Naive thymus-derived CD4-positive, alpha-beta T cell (primary cell): ENCODE measurements at places on chromosomes 3 and 15. TPM values are rescaled to one million over a fixed set of nuclear protein-coding genes. Genes with fewer than 3 reads are reported as not detected.
A peak's percentile ranks its signal among the peaks of the same experiment; 100 is the strongest.

DNA sequence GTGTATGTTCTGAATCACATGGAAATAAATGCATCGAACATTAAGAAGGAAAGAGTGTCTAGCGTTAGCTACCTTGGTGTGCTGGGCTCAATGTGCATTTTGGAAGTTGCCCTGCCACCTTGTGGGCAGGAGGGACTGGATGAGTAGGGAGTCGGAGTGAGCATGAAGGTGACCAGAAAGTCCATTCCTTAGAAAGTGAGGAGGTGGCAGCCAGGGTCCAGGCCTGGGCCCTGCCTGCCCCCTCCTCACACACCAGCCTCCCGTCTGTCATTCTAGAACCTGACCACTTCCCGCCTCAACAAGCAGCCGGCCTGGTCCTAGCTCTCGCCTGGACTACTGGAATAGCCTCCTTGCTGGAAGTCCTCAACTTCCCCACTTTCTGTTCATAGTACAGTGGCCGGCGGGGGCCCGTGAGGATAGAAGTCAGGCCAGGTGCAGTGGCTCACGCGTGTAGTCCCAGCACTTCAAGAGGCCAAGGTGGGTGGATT is 10.2 kb upstream of the GATA2 start:
- no peak for DNase-seq

- DNase-seq = no peak
Observed at GRCh38 chr15:98684436-98684835, 36.1 kb downstream of the IGF1R start.

GRCh38 chr3:37604336-37604833 is 257.3 kb upstream of the CTDSPL start:
- DNase-seq = no peak

DNA sequence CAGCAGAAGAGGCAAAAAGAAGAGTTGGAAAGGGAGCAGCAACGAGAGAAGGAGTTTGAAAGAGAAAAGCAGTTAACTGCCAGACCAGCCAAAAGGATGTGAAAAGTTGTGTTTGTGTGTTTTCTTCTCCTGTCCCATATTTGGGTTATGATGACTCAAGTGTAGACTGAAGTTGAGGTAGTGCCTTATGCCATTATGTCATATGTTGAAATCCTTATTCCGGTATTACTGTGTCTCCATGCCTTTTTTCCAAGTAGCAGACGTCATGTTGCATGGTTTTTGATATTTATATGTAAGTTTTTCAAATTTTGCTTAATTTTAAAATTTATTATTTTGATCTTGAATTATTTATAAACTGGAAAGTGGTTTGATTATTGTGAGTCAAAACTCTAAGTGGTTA is 19.2 kb downstream of the BLOC1S6 start:
- DNase-seq = no peak

DNA sequence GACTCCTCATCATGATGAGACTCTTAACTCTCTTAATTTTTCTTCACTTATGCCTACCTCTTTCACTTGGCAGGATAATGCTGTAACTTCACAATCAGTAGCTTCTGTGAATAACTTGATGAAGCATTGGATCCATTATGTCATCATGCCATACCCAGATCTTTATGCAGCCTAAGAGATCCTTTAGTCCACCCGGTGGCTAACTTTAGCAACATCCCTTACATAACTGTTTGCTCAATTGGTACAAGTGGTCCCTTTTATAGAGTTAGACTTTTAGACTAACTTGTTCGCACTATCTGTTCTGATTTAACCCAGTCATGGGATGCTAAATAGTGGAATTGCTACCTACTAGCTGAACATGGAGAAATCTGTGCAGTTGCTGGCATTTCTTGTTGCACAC is 184.5 kb downstream of the USP13 start:
- no peak for DNase-seq

DNA sequence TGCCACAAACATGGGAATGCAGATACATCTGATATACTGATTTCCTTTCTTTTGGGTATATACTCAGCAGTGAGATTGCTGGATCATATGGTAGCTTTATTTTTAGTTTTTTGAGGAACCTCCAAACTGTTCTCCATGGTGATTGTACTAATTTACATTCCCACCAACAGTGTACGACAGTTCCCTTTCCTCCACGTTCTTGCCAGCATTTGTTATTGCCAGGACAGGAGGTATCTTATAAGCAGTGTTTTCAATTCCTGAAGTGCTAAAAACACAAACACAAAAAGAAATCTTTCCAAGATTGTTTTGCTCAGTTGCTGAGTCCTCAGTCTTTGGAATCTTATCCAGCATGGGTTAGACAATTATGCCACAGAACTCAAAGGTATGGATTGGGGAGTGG is 13.5 kb downstream of the GTF2E1 start:
- DNase-seq = no peak

GRCh38 chr15:67107014-67107812 is 41.8 kb downstream of the SMAD3 start:
- DNase-seq = no peak

GRCh38 chr3:157611536-157612076 is 108.4 kb upstream of the VEPH1 start:
- DNase-seq = no peak

- DNase-seq = no peak
Observed at GRCh38 chr3:12752809-12753208, 6.2 kb downstream of the TMEM40 start.

DNA sequence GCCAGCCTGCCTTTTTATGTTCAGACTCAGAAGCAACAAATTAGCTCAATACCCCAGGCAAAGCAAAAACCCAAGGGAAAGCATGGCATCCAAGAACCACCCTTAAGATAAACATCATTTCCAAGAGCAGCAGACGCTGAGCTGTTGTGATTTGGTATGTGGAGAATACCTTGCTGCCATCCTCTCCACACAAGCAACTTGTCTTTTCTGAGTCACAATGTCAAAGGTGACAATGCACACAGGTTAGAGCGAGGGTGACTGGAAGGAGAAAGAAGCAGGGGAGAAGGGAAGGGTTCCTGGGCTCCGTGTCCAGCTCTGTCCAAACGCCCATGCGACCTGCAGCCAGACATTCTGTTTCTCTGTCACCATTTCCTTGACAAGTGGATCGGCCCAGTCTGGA is 6.0 kb downstream of the PCSK6 start:
- no peak for DNase-seq

DNA sequence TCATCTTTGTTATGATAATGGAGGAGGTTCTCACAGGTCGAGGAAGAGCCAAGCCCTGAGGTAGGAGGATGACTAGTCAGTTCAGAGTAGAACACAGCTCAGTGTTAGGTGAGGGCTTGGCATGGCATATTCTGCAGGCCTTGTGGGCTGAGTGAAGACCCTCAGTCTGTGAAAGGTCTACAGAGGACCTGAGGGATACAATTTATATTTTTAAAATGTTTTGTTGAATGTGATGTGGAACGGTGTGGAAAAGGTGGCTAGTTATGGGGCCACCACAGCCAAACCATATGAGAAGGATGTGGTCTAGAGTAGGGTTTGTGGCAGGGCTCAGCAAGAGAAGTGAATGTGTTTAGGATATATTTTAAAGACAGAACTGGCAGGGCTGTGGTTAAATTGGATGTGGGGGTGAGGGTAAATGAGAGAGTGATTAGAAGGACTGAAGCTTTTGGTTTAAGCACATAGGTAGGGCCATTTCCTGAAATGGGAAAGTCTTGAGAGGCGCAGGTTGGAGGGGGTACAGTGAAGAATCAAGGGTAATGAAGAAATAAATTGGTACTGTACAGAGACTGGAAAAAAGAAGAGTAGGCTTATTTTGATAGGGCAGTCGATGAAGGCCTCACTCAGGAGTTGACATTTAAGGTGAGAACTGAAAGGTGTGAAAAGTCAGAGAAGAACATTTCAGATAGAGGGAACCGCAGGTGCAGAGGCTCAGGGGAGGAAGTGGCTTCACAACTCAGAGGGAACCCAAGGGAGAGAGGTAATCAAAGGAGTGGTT is 60.5 kb downstream of the SPTSSB start:
- DNase-seq = peak; percentile 63

DNA sequence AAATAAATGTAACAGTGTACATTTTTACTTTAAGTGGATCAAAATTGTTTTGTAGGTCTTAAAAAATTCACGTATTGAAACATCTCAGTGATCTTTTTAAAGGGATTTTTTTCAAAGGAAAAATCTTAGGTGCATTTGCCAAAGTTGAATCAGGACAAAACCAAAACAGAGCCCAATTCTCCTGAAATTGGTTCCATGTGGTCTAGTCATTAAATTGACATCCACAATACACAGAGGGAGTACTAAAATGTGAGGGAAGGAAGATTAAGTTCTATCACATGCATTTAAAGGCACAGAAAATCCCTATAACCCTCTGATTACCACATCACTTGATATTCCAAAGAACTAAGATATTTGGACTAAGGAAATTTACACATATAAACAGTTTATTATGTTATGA is 39.3 kb upstream of the HDC start:
- DNase-seq = no peak

GRCh38 chr3:152069871-152070270 is 196.4 kb downstream of the SUCNR1 start:
- DNase-seq = no peak

DNA sequence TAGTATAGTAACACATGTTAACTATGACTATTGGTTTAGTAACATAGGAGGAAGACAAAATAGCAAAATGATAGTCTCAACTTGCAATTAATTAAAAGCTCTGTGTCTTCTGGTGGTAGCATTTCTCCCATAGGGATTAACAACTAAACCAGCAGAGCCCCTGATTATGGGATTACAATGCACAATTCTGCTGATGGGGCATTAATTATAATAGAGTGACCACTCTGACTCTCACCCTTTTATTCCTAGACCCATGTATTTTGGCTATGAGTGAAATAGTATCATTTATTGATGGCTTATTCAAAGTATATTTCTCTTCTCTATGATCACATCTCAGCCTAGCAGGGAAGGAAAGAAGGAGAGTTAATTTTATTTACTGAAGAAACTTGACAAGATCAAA is 17.5 kb upstream of the GOLGA8B start:
- DNase-seq = no peak

GRCh38 chr15:43779016-43779415 is 2.2 kb upstream of the ELL3 start:
- DNase-seq = no peak

- DNase-seq = no peak
Observed at GRCh38 chr15:40985541-40986330, 32.5 kb downstream of the CHAC1 start.

GRCh38 chr3:141152801-141153678 is 78.6 kb upstream of the PXYLP1 start:
- DNase-seq = no peak

DNA sequence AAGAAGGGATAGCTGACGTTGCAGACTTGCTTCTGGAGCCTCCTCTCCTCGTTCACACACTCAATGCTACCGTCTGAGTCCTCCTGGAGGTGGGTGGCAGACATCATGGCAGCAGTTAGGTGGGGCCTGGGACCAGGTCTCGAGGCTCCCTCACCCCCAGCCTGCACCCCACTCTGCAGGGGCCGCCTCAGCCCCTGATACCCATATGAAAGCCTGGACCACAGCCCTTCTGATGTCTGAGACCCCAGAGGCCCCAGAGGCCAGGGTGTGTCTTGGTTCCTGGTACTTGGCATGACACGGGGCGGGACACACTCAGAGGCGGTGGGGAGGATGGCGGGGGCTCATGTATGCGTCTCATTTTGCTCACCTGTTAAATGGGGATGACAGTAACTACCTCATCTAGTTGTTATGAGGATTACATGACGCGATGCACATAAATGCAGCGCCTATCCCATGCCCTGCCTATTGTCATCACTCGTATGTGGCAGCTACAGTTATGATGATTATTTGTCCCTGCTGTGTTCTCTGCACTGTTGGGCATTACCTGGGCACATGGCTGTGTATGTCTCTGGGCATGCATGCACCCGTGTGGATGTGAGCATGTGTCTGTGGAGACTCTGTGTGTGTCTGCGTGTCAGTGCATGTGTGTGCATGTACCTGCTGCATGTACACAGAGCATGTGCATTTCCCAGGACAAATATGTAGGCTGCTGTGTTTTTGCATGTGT is 39.9 kb downstream of the FEM1B start:
- no peak for DNase-seq

- peak; percentile 84 for DNase-seq
Observed at GRCh38 chr15:65828585-65828984, 36.5 kb upstream of the DENND4A start.

DNA sequence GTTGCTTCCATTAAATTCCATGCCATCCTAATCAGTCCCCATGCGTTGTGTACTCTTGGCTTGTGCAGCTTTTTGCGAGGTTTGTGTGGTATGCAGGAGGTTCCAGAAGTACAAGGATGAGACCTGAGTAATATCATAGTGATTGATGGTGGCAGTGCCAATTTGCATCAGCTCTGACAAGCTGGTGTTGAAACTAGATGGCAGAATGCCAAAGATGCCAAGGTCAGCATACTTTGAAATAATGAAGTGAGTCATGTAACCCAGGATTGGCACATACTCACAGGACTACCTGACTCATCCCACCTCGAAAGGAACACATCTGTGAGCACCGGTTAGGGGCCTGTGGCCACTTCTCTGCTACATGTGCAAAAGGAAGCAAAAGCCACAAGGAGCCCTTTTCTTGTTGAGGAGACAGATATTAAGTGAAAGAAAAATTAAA is 14.3 kb downstream of the KAT2B start:
- no peak for DNase-seq

- DNase-seq = no peak
Observed at GRCh38 chr3:24686808-24687207, 192.2 kb upstream of the THRB start.

DNA sequence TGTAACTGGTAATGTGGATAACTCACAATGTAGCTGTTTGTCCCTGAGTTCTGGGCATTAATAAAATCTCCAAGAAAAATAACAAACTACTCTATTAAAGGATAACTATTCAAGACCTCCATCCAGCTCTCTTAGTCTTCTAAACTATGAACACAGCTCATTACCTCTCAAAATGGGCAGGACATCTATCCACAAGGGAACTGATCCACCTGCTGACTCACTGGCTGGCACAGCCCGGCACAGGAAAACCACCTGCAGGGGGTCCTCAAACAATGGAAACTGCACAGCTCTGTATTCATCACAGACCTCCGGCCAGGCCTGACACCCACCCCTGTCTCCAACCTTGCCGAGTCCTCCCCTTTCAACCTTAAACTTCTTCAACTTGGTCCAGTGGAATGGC is 255.4 kb downstream of the TJP1 start:
- no peak for DNase-seq

DNA sequence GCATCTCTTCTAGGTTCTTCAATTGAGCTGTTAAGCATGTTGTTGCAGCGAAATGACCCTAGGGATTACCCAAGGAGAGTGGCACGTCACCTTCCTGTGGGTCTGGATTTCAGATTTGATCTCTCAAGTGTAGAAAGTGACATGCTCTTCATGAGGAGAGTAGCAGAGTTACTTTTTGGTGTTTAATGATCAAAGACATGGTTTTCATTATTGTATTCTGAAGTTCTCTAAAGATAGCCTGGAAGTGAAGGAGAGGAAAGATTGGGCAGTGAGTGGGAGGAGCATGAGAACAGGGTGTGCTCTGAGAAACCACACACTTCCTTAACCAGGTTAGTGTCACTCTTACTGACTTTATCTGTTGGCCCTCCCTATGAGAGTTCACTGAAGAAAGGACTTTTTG is 153.6 kb downstream of the AKAP13 start:
- DNase-seq = peak; percentile 7

Gene DIPK2A
- 18.6 TPM for total RNA-seq

Gene GOLGA8J
- 0.38 TPM for total RNA-seq

Gene SAXO2
- total RNA-seq = 1.1 TPM

Gene CPEB1
- 0.32 TPM for total RNA-seq

Gene SERINC4
- 0.30 TPM for total RNA-seq

Gene BUB1B
- 55.7 and 62.3 TPM in 2 replicates for total RNA-seq

Gene SCN11A
- 0.30 TPM for total RNA-seq

Gene CHRM5
- not detected in 2 replicates for total RNA-seq

Gene NR1D2
- total RNA-seq = 51.0 TPM

Gene IL16
- 130 TPM for total RNA-seq

Gene EEF1AKMT4
- total RNA-seq = 0.27 TPM
